Bladder microvascular endothelial cell (primary cell): ENCODE measurements at places on chromosomes 16 and 17. TPM values are rescaled to one million over a fixed set of nuclear protein-coding genes. Genes with fewer than 3 reads are reported as not detected.

Gene SDR42E2
- total RNA-seq = 0.16 TPM in 1 of 2 replicates, not detected in the other

Gene GRAP
- 47.9 and 63.0 TPM in 2 replicates for total RNA-seq

Gene KRTAP1-1
- total RNA-seq = not detected in 2 replicates

Gene FSCN2
- total RNA-seq = 0.16 and 1.1 TPM in 2 replicates

Gene SRCIN1
- 0.06 TPM in 1 of 2 replicates, not detected in the other for total RNA-seq

Gene SPNS3
- 0.49 and 1.1 TPM in 2 replicates for total RNA-seq

Gene CCL23
- total RNA-seq = 0.76 and 3.4 TPM in 2 replicates

Gene VAT1L
- 3.9 and 13.8 TPM in 2 replicates for total RNA-seq

Gene GINS2
- 7.2 and 8.7 TPM in 2 replicates for total RNA-seq
